CD4-positive, alpha-beta T cell (primary cell): ENCODE measurements at places on chromosomes 7 and 10.
A peak's percentile ranks its signal among the peaks of the same experiment; 100 is the strongest.

- no peak overlapping the region for H3K4me3 ChIP-seq
- H3K27me3 ChIP-seq, result no peaks in the 10 kb centered on the region
- no peak overlapping the region for H3K27ac ChIP-seq
- no peak for DNase-seq
Measured at GRCh38 chr10:82981137-82981723, 1106.2 kb downstream of the NRG3 start.

GRCh38 chr10:86216886-86217285 lies 149.7 kb downstream of the GRID1 start:
- H3K27ac ChIP-seq, result no peak overlapping the region
- no peaks in the 10 kb centered on the region for H3K27me3 ChIP-seq
- no peak overlapping the region for H3K4me3 ChIP-seq
- H3K36me3 ChIP-seq, result no peaks in the 10 kb centered on the region

DNA sequence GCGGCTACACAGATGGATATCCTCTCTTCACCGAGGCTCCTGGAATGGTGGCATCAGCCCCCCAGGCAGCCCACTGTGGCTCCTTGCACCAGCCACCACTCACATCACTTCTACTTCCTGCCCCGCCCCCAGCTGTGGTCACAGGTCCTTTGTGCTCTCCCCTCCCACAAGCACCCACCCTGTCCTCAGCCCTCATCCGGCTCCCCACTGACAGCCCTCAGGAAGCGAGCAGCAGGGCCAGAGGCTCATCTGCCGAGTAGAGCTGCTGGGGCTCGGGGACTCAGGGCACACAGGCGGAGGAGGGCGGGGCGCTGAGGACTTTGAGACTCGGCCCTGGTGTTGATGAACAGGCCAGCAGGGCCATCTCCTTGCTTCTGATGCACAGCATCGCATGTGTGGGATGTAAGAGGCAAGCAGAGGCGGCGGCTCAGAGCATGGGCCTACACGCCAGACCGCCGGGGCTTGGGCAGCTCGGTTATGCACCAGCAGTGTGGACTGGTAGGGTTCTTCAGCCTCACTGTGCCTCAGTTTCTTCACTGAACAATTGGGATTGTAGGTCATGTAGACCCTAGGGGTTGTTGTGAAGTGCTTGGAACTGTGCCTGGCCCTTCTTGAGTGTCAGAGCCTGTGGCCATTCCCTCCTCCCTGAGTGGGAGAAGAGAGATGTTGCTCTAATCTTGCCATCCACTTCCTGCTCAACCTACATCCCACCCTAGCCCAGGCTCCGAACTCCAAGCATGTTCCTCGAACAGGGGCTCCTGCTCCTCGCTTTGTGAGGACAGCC lies at the start of gene PRF1:
PRF1 (minus strand) TSS at position 77 of the 784 bp plus-strand sequence. CDS start 1,839 bp downstream, outside the sequence.
- no peaks in the 10 kb centered on the region for H3K27me3 ChIP-seq
- H3K4me3 ChIP-seq, result peak within 1 kb of the TSS; percentile 76
- peaks cover 28% of the 10 kb centered on the region for H3K36me3 ChIP-seq
- H3K27ac ChIP-seq, result peak within 1 kb of the TSS; percentile 5
- peaks cover 65% of the 10 kb centered on the region for H3K4me1 ChIP-seq

GRCh38 chr7:155247479-155248365 lies 50.0 kb upstream of the INSIG1 start:
- no peaks in the 10 kb centered on the region for H3K4me1 ChIP-seq
- no peaks in the 10 kb centered on the region for H3K36me3 ChIP-seq
- no peak for DNase-seq
- no peak overlapping the region for H3K27ac ChIP-seq
- no peak overlapping the region for H3K4me3 ChIP-seq

GRCh38 chr10:129875993-129876726 lies 87.9 kb downstream of the EBF3 start:
- no peak for DNase-seq
- H3K4me3 ChIP-seq, result no peak overlapping the region
- H3K4me1 ChIP-seq, result peaks cover under 1% of the 10 kb centered on the region
- no peaks in the 10 kb centered on the region for H3K36me3 ChIP-seq

DNA sequence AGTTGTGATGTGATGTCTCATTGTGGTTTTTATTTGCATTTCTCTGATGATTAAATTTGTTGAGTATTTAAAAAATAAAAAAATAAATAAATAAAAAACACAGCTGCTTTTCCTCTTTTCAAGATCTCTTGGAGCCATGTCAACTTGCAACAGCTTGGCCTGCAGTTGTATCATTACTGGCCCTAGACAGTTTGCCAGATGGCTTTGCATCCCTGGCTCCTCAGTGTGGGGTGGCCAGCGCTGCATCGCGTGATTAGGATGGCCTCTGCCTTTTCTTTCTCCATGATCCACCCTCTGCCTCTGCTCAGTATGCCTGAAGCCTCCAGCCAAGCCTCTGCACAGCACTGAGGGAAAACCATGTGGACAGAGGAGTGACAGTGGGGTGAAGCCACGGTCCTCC lies 96.8 kb downstream of the PPP1R3C start:
- DNase-seq, result no peak
- H3K4me3 ChIP-seq, result no peak overlapping the region
- H3K27ac ChIP-seq, result no peak overlapping the region
- no peaks in the 10 kb centered on the region for H3K4me1 ChIP-seq
- no peaks in the 10 kb centered on the region for H3K27me3 ChIP-seq
- H3K36me3 ChIP-seq, result no peaks in the 10 kb centered on the region

DNA sequence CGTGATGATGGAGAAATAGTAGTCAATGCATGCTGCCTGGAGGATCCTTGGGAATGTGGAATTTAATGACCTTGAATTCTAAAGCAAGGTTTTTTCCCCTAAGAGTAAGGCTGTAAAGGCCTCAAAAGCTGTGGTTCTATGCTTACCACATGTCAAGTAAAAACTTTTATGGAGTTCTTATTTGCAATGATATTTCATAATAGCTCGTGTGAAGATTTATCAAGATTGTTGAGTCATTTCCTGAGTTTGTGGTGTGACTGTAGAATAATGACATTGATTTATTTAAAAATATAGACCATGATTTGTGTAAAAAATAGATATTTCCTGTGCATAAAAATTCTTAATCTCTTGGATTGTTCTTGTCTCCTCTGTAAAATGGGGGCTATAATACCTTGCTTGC lies 67.5 kb upstream of the SORCS1 start:
- DNase-seq, result no peak
- no peaks in the 10 kb centered on the region for H3K36me3 ChIP-seq
- H3K4me1 ChIP-seq, result no peaks in the 10 kb centered on the region
- H3K27ac ChIP-seq, result no peak overlapping the region
- H3K4me3 ChIP-seq, result no peak overlapping the region

GRCh38 chr10:121947343-121948330 lies 19.8 kb upstream of the ATE1 start:
- no peak for DNase-seq
- no peak overlapping the region for H3K4me3 ChIP-seq
- H3K36me3 ChIP-seq, result no peaks in the 10 kb centered on the region
- H3K27ac ChIP-seq, result no peak overlapping the region
- H3K4me1 ChIP-seq, result no peaks in the 10 kb centered on the region

- H3K36me3 ChIP-seq, result no peaks in the 10 kb centered on the region
- no peak overlapping the region for H3K4me3 ChIP-seq
- peaks cover 11% of the 10 kb centered on the region for H3K27me3 ChIP-seq
- DNase-seq, result no peak
Measured at GRCh38 chr7:92421676-92422435, 25.4 kb upstream of the GATAD1 start.

GRCh38 chr10:6491841-6492609 lies 88.1 kb downstream of the PRKCQ start:
- no peak overlapping the region for H3K4me3 ChIP-seq
- peaks cover 94% of the 10 kb centered on the region for H3K36me3 ChIP-seq
- no peaks in the 10 kb centered on the region for H3K27me3 ChIP-seq
- H3K27ac ChIP-seq, result peak overlapping the region; percentile 76
- H3K4me1 ChIP-seq, result peaks cover 48% of the 10 kb centered on the region
- no peak for DNase-seq
